ENCODE measurements at places on chromosomes 1 and 21. TPM values are rescaled to one million over a fixed set of nuclear protein-coding genes. Genes with fewer than 3 reads are reported as not detected.

The LCE2C gene
- polyA plus RNA-seq = not detected

The ZNF436 gene
- 1.3 TPM for polyA plus RNA-seq

The NUP210L gene
- polyA plus RNA-seq = not detected

The OVAAL gene
- polyA plus RNA-seq = not detected

The ATP1A2 gene
- 0.21 TPM for polyA plus RNA-seq

The TIE1 gene
- 3.6 TPM for polyA plus RNA-seq

- DNase-seq = peak; percentile 21
Observed at GRCh38 chr1:203129501-203130231, 2.1 kb downstream of the ADORA1 start.

- no peak for DNase-seq
Observed at GRCh38 chr1:14983277-14983676, 170.3 kb upstream of the TMEM51 start.

DNA sequence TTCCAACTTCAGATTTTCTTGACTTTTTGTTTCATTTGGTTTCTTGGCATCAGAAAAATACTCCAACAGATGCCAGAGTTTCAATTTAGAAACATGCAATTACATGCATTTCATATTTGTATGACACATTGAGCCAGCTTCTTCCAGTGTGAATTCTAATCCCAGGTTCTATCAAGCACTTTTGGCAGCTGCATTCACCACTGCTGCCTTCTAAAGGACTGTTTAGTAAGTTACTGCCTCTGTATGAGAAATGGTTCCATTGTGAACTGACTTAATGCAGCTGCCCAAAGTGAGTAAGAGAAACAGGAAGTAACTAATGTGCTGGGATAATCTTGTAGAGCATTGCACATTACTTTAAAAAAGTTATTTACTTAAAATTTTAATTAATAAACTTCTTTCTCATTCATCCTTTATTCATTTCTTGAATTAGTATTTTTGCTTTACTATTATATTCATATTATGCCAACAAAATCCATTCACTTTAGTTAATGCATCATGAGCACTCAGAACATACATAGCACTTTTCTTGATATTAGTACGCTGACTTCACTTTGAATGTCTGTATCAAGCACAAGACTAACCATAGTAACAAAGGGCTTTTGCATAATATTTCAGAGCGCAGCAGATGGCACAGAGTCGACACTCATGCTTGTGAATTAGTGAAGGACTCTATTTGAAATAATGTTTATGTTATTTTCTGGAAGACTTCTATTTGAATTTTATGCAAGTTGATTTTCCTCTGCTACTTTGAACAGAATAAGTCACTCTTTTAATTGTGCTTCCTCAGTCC, 9.8 kb downstream of the RGS18 start:
- DNase-seq = no peak

GRCh38 chr1:17538428-17539117, 925 bp upstream of the ARHGEF10L start:
- no peak for DNase-seq

GRCh38 chr1:98034505-98034904, 113.7 kb upstream of the DPYD start:
- DNase-seq = no peak

DNA sequence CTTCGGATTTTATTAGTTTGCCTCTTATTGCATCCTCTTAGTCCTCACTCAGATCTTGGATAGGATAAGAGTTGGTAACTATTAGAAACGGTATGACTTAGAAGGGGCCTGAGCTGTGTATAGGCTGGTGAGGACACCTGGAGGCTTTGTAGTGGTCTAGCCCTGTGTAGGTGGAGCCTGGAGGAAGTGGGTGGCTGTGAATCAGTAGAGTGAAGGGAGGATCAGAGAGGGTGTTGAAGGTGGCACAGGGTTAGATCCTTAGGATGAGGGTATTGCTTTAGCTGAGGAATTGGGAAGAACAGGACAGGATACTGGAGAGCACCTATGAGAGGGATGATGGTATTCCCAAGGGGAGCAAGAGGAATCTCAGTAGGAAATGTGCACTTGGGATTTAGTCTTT, 5.7 kb downstream of the VANGL1 start:
- DNase-seq = no peak

GRCh38 chr1:186374303-186375151, 526 bp downstream of the TPR start:
- peak; percentile 34 for DNase-seq

DNA sequence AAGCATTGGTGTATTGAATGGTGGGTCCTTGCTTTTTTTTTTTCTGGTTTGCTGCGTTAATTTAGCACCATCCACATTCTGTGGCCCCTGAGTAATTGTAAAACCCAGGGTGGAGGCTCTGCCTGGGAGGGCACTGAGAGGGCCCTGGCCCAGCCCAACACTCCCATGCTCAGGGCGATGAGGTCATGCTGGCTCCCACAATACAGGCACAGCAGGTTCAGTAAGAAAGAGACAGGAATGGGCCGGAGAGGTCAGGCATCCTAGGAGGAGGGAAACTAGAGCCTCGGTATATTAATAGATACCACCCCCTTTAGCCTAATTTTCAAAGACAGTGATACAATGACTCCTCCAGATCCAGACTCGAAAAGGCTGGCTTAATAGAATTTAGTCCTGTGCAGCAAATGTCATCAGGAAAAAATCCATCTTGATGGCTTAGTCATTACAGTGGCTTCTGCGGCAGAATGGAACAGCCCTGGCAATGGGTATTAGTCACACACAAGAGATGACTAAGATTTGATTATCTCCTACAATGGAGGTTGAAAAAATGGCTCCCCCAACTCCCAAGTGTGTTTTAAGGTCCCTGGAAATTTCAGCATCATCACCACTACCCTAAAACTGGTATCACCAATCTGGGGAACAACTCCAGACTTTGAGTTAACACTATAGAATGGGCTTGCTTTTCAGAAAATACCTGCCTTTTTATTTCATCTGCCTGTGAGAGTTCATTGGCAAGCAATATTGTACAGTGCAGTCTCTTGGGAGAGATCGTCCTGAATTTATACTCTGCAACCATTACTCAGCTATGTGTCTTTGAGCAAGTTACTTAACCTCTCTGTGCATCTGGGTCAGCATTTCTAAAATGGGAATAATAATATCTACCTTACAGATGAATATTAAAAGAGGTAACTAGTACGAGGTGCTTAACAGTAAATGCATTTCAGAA, 43.9 kb upstream of the LYST start:
- DNase-seq = no peak

DNA sequence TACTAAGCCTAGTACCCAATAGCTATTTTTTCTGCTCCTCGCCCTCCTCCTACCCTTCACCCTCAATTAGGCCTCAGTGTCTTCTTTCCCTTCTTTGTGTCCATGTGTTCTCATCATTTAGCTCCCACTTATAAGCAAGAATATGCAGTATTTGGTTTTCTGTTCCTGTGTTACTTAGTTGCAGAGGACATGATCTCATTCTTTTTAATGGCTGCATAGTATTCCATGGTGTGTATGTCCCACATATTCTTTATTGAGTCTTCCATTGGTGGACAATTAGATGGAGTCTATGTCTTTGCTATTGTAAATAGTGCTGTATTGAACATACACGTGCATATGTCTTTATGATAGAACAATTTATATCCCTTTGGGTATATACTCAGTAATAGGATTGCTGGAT, 106.9 kb upstream of the NR5A2 start:
- DNase-seq = no peak

All from liver (tissue), 10 donors.